Hippocampal formation (tissue), 2 donors: ENCODE measurements at places on chromosomes 6 and 20.
A peak's percentile ranks its signal among the peaks of the same experiment; 100 is the strongest.

GRCh38 chr6:72940265-72940664, 285.0 kb downstream of the KHDC1L start:
- DNase-seq, result no peak

GRCh38 chr20:50027611-50028105, 44.9 kb downstream of the SNAI1 start:
- DNase-seq, result peak; percentile 44

DNA sequence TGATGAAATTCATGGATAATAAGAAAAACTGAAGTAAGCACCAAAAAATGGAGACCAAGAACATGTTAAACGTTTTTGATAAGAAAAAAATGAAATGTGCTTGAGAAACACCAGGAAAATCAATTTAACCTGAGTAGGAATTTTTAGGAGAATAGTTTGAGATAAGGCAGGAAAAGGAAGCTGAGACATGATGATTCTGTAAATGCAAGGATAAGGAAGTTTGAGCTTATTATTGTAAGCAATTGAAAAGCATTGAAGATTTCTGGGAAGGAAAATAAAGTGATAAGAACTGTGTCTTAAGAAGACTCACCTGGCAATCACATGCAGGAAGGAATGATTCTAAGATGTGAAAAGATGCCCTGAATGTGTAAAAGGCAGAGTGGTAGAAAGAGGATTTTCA, 66.6 kb downstream of the ALDH8A1 start:
- no peak for DNase-seq

DNA sequence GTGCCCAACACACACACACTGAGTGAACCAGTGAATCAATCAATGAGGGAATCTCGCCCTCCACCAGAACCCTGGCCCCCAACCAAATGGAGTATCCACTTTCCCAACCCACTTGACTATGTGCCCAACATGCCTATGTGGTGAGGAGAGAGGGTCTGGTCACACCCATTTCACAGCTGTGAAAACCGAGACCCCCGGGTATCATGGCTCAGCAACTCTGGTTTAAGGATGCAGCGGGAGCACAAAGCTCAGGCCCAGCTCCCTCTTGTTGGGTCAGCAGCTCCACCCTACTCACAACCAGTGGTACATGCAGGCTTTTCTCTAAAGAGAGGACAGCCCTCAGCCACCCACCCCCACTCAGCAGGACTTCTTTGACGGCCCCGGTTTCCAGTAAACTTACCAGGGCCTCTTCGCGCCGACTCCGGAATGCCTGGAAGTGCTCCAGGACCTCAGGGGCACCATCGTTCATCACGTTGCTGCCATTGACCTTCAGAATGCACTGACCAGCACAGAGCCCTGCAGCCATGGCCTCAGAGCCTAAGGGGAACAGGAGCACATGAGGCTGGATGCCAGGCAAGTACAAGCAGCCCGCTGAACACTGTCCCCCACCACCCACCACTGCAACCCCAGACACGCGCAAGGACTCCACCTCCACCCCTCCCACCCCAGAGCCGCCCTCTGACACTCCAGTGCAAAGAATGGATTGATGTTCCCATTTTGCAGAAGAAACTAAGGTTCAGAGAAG, 174.7 kb downstream of the PREX1 start:
- DNase-seq, result no peak

DNA sequence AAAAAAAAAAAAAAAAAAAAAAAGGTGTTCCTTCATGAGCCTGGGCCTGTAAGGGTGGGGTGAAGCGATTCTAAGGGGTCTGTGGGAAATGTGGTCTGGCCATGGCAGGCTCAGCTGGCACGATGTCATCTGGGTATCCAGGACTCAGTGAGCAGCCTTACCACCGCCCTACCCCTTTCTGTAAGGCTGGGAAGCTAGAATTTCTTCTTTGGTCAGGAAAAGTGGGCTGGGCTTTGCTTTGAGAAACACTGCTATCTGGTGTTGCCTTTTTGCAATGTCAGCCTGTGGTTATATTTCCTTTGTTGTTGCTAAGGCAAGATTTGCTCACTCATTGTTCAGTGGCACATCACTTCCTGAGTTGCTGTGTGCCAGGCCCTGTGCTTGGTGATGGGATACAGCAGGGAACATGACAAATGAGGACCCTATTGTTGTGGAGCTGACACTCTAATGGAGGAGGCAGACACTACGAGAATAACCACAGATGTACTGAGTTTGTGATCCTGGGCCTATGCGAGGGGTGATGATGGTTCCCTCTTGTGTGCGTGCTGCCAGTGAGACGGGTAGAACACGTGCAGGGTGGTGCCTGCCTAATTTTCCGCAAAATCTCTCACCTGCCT, 45.9 kb upstream of the ZNFX1 start:
- no peak for DNase-seq
